CD4-positive, alpha-beta T cell treated with Interleukin-1 beta for 1 hour (primary cell): ENCODE measurements at places on chromosomes 12 and 14.

- DNase-seq = no peak
Measured at GRCh38 chr12:82756303-82756702, 69.6 kb downstream of the TMTC2 start.

DNA sequence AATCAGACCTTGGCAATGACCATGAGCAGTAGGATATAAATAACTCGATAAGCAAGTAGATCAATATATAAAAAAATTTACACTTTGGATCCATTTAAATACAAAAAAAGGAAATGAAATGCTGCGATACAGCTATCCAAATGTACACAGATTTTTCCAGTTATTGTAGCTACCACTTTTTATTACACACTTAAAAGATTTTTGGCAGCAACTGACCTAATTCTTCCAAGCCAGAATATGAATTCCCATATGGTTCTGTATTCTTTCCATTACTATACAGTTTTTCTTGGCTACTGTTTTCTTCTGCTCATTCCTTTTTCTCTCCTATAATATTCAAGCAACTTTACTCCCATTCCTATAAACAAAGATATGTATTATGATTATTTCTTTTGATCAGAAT, 52.2 kb downstream of the TMTC1 start:
- DNase-seq = no peak

DNA sequence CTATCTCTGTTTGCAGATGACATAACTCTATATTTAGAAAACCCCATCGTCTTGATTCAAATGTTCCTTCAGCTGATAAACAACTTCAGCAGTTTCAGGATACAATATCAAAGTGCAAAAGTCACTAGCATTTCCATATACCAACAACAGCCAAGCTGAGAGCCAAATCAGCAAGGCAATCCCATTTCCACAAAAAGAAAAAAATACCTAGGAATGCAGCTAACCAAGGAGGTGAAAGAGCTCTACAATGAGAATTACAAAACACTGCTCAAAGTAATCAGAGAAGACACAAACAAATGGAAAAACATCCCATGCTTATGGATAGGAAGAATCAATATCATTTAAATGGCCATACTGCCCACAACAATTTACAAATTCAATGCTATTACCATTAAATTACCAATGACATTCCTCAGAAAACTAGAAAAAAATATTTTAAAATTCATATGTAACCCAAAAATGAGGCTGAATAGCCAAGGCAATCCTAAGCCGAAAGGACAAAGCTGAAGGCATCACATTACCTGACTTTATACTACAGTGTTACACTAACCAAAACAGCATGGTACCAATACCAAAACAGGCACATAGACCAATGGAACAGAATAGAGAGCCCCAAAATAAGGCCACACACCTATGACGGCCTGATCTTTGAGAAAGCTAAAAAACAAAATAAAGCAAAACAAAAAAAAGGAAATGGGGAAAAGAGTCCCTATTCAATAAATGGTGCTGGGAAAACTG, 901.7 kb downstream of the LRFN5 start:
- DNase-seq = no peak

DNA sequence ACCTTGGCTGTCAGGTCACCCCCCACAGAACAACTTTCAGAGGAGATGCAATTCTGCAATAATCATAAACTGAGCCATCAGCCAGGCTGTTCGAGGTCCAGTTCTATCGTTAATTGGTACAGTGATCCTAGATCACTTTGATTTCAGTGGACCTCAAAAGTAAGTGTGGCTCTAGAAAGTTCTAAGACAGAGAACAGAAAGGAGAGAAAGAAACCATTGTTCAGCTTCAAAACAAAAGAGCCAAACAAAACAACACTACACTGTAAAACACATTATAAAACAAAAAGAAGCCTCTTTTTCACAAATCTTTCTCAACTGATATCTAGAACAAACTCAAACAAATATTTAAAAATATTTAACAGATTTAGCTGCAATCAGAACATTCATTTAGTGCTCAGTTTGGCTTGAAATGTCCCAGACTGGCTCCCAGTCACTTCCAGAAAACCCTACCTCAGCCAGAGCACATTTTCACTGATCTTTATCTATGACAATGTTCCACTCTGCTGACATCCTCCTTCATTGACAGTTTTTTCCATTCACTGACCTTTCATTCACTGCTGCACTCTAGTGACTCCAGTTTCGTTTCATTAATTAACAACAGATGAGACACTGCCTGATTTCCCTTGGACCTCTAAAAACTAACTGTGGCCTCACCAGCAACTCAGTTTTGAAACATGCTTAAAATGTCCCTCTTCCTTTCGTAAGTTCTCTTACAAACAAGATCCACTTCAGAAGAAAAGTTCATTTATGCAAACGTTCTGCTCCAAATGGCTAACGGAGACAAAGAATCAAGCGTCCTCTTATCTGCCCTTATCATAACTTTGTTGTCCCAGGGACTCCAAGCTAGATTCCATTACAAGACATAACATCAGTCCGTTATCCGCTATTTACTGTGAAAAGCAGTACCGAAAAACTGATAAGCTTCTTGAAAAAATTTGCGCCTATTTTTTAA, 56.8 kb downstream of the DUSP16 start:
- no peak for DNase-seq

- DNase-seq = no peak
Measured at GRCh38 chr14:67650694-67651093, 23.7 kb downstream of the VTI1B start.

GRCh38 chr12:39831587-39832315, 212.1 kb upstream of the ABCD2 start:
- DNase-seq = no peak
